ENCODE measurements at places on chromosomes 2 and 18.

- no peak for DNase-seq
These were observed 1.5 kb upstream of the BUB1 start for GRCh38 chr2:110679337-110679707.

DNA sequence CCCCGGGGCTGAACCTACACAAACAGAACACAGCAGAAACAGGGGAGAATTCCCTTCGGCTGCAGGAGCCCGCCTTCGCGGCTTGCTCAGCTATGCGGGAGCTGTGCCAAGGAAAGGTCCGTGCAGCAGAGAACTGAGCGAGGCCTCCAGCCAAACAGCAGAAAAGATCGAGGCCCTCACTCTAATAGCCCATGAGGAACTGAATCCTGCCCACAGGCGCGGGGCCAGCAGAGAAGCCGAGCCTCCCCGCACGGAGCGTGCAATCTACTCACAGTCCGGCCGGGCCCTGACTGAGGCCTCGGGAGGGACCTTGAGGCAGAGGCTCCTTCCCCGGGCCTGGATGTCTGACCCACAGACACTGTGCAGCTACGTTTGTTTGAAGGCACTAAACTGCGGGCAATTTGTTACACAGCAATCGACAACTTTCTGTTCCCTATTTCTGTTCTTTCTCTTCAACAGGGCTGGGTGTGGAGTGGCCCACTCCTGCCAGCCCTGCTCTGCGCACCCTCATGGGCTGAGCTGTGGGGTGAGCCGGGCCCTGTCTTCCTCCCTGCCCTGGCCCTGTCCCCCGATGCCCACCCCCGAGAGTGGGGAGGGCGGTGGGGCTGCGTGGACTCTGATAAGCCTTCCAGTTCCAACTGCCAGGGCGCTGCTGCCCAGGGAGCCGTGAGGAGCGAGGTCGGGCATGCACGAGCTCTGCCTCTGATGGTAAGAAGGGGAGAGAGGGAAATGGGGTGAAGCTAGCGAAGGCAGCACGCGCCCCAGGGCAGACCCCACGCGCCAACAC, 13.7 kb downstream of the HES6 start:
- no peak for DNase-seq

DNA sequence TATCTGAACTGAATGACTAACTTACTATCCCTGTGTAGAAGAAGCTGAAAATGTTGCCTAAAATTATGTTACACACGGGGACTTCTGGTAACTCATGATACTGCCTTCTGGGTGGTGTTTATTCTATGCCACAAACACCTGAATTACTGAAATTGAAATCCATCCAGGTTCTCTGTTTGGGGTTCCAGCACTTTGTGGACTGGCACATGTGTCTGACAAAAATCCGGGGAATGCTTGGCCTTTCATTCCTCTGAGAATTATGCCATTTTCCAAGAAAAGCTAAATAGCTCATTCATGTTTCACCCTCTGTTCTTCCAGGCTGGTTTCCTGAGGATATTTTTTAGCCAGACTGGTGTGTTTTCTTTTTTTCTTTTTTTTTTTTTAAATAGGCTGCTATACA, 59.5 kb upstream of the POU3F3 start:
- DNase-seq = no peak

GRCh38 chr2:160389875-160390274, 103.7 kb downstream of the RBMS1 start:
- DNase-seq = no peak

GRCh38 chr2:143486976-143487375, 357.8 kb downstream of the ARHGAP15 start:
- DNase-seq = no peak

GRCh38 chr2:16760426-16760825, 94.8 kb upstream of the CYRIA start:
- DNase-seq = no peak

DNA sequence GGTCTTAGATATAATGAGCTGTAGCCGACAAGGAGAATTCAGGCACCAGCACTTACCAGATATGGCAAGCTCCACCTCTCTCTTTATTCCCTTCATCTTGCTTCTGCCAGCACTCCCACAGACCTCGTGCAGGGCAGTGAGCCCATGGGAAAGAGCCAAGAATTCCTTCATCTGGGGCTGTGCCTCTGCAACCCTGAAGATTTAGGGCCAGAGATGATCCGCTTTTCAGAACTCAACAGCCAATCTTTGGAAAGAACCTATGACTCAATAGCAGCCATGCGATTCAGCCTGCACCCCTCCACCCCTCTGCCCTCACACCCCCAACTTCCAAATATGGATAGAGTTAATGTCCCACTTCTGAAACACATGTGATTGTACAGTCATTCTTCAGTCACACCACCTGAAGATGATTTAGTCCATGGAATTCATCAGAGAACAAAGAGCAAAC, 533.7 kb upstream of the TNP1 start:
- no peak for DNase-seq

GRCh38 chr2:218186355-218186766, 19.6 kb upstream of the CXCR1 start:
- peak; percentile 40 for DNase-seq

DNA sequence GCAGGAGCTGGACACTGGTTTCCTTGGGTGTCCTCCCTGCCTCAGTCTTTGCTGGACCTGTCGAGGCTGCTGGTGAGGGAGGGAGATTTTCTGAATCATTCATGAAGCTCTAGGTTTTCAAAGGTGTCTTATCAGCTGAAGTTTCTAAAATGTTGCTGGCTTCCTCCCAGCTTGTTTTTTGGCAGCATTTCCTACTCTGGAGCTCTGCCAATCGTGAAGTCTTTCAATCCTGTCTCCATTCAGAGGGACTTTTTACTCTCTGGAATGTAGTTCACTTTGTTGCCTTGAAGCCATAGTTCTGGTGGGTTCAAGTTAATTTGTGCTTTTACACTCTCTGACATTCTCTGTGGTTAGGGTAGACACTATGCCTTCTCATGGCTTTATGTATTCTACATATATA, 23.9 kb downstream of the SNTG2 start:
- no peak for DNase-seq

DNA sequence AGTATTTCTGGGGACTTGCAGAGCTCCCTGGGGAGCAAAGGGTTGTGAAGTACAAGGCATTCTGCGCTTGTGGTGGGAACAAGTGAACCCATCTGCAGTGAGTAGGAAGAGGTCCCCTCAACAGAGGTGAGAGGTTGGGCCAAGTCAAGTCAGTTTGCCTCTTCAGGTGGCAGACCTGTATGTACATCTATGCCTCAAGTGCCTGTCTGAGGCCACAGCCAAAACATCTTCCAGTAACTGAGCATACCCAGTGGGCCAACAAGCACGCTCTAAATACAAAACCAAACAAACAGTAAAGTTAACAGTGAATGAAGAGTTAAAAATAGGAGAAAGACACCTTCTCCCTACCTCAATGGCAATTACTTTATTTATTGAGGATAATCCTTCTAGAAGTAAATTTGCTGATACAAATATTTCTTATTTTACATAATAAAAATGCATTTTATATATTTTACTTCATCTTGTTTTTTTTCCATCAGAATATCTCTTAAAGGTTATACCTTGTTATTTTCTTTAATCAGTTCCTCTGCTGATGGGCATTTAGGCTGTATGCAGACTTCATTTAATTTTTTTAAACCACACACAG, 2.5 kb downstream of the GYPC start:
- DNase-seq = no peak

GRCh38 chr2:36246320-36246990, 109.1 kb upstream of the CRIM1 start:
- DNase-seq = no peak

GRCh38 chr18:59468821-59469220, 109.8 kb upstream of the LMAN1 start:
- no peak for DNase-seq

DNA sequence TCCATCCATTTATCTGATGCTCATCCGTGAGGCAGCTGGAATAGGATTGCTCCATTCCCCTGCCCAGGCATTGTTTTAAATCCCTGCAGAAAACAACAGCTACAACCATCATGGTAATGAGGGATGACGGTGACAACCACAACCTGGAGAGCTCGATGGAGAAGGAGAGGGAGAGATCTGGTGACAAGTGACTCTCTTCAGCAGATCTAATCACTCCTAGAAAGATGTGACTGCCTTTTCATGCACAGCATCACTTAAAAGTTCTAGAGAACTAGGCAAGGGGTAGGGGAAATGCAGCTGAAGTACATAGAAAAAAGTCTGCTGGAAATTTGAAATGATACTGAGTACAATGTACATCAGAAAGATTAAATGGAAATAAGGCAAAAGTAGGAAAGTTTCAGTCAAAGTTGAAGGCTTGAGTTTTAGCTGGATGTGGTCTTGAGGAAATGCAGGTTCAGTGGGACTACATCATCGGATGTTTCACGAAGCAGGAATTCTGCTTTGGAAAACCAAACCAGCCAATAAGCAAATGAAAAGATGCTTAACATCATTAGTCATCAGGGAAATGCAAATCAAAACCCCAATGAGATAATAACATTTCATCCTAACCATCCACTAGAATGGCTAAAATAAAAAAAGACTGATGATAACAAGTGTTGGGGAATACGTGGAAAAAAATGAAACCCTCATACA, 6.8 kb upstream of the ARHGAP25 start:
- DNase-seq = no peak

GRCh38 chr2:203648273-203648672, 58.2 kb upstream of the CD28 start:
- no peak for DNase-seq

DNA sequence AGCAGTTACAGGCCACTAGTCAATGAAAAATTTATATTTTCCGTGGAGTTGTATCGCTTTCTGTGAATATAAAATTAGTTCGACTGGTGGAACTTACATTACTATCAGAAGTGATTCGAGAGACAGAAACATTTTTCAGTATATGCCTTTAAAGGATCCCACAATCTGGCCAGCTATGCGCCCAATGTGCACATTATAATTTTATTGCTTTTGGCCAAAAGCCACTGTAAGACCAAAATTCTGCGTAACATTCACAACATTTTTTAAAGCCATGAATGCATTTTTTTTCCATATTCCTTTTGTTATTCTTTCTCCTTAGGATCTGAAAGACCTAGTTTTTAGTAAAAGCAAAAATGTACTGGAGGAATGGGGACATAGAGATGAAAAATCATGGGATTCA, 131.0 kb upstream of the CHAC2 start:
- no peak for DNase-seq

DNA sequence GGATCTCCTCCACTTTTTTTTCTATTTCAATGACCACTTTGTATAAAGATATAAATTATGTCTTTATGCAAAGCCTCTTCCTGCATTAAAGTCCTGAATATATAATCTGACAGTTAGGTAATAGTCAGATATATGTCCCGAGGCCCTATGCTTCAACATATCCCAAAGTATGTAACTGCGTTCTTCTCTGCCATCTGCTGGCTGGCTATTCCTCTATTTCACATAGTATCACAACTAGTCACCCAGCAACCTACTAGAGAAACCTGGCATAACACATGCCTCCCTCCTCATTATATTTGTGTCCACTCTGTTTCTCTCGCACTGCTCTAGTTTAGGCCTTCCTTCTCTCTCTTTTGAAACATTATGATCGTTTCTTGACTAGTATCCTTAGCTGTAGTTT, 640.8 kb downstream of the DPP10 start:
- no peak for DNase-seq

GRCh38 chr2:196587056-196587455, 52.5 kb upstream of the CCDC150 start:
- no peak for DNase-seq

DNA sequence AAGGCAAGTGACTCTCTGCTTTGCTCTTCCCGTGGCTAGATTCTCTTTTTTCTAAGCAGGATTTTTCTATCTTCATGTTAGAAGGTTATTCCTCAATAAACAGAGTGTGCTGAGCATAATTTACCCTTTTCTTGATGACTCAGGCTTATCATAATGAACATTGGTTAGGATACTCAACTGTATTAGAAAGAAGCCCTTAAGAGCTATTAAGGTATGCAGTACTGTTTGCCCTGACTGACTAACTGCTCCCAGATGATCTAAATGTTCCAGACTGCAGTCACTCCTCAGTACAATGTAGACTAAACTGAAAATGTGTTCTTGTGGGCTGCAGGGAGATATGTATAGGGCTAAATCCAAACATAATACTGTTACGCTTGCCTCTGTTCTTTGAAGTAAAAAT, 687.8 kb downstream of the NUP35 start:
- no peak for DNase-seq

GRCh38 chr2:153891051-153891450, 19.3 kb downstream of the GALNT13 start:
- DNase-seq = no peak

GRCh38 chr2:96529376-96530143, 7.0 kb upstream of the ARID5A start:
- DNase-seq = no peak

GRCh38 chr18:32438173-32438572, 32.5 kb downstream of the GAREM1 start:
- no peak for DNase-seq

DNA sequence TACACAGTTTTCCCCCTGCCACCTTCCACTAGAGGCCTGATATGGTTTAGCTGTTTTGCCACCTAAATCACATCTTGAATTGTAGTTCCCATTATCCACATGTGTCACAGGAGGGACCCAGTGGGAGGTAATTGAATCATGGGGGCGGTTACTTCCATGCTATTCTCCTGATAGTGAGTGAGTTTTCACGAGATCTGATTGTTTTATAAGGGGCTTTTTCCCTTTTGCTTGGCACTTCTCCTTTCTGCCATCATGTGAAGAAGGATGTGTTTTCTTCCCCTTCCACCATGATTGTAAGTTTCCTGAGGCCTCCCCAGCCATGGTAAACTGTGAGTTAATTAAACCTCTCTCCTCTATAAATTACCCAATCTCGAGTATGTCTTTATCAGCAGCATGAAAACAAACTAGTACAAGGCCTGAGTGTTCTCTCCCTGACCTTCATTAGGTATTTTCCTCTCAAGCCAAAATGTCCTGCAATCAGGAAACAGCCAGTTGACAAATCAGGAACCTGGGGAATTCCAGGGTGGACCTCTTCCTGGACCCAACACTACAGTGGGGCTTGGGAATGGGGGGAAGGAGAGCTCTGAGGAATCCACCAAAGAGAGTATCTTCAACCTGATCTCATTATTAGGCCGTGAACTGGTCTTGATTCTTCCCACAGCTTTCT, 129.9 kb downstream of the TXNL1 start:
- DNase-seq = no peak

- no peak for DNase-seq
These were observed 45.8 kb downstream of the CYBRD1 start for GRCh38 chr2:171568089-171568488.

- no peak for DNase-seq
These were observed 73.0 kb upstream of the RIOK3 start for GRCh38 chr18:23380001-23380550.

DNA sequence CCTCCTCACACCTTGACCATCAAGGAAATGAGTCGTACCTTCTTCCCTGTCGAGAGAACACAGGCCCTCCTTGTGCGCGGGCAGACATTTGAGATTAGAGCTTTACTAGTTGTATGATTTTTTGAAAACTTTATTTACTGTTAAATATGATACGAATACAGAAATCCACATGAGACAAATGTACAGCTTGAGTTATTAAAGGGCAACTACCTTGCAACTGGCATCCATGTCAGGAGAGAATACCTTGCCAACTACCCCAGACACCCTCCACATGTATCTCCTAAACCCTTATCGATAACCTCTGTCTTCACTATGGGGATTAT, 28.3 kb downstream of the KLHL23 start:
- DNase-seq = no peak

Data from stimulated activated CD4-positive, alpha-beta T cell treated with anti-CD3 and anti-CD28 coated beads, TNF-alpha, amount 100 ng/mL, for 24 hours (primary cell).